ENCODE measurements at places on chromosomes 5 and 9.

DNA sequence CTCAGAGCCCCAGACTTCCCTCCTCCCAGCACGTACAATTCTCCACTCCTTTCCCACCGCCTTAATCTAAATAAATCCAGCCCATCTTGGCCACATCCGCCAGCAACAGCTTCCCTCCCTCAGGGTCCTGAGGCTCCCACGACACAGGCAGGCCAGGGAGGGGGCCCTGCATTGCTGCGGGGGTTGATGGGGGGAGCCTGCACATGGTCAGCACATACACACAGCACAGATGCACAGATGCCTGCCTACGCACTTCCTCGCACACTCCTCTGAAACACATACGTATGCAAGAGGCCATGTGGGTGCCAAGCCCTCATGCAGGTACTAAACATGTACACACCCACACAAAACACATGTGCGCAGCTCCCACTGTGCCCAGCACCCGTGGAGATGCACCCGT, 14.8 kb downstream of the PDGFRB start:
- DNase-seq = no peak

DNA sequence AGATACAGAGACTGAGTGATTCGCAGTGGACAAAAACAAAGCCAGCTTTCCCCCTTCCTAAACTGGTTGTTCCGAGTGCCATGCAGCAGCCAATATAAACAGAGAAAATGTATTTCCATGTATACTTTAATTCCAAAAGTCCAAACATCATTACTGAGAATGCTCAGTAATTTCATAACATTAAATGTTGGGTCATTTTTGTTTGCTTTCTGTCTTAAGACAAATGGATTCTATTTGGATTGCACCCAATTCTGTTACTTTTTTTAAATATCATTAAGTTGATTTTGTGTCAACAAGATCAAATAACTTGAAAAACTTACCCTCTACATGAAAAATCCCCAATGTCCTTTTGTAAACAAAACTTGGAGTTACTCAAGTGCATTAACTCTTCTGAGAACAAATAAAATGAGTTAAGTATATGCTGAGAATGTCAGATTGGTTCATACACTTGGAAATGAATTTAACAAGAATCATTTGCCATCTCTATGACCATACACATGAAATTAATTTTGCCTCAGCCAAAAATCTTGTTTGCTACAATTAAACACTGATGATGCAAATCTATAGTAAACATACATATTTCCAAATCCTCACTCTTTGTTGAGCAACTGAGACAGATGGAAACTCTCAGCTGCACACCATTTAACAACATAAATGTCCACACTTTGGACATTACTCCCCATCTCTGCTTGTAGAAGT, 19.4 kb downstream of the LURAP1L start:
- DNase-seq = no peak

GRCh38 chr5:72847439-72847838, 31.0 kb downstream of the TNPO1 start:
- DNase-seq = no peak

DNA sequence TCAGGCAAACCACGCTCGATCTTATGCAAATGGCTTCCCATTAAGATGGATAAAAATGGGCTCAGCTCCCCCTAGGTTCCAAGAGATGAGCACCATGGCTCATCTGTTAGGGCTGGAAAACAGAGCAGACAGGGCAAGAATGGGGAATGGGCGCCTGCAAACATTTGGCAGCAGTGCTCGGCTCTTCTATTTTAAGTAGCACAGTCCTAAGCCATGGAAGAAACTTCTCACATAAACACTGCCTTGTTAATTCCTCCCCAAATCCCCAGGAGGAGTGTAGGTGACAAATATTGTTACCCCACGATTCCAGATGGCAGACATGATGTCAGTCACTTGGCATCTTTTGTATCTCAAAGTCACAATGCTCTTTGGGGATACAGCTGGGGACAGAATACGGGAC, 221.8 kb downstream of the ICE1 start:
- DNase-seq = no peak

DNA sequence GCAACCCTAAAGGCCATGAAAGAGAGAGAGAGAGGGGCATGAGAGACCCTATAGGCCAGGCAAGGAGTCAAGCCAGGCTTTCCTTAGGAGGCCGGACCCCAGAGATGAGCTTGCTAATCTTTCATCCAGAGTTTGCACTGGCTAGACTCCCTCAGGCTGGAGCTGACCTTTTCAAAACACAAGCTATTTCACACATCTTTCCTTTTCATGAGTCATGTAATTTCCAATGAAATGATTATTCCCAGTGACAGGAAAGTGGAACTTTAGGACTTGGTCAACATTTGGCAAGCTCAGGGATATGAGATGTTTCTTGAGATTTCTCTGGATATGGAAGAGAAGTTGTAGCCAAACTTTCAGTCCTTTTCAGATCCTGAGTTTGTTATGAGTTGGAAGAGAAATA, 117.7 kb downstream of the TARS1 start:
- no peak for DNase-seq

DNA sequence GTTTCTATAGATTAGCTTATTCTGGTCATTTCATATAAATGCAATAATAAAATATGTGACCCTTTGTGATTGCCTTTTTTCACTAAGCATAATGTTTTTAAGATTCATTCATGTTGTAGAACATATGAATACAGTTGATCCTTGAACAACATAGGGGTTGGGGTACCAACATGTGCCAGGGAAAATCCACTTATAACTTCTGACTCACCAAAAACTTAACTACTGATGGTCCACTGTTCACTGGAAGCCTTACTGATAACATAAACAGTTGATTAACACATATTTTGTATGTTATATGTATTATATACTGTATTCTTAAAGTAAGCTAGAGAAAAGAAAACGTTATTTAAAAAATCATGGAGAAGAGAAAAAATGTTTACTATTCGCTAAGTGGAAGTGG, 12.1 kb downstream of the ARHGEF37 start:
- no peak for DNase-seq

DNA sequence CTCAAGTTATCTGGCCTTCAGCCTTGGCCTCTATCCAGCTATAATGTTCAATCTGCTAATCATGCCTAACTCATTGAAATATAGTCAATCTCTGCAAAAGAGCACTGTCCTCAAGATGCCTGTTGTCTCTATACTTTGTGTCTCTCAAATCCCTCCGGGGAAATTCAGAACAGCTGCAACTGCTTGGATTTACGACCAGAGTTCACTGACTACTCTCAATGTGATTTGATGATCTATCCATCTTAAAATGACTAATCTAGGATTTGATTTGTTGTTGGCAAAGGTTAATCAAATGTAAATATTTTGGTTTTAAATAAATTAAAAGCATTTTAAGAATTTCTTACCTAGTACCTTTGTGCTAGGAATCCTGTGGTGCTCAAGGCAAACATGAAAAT, 40.9 kb downstream of the SVEP1 start:
- no peak for DNase-seq

DNA sequence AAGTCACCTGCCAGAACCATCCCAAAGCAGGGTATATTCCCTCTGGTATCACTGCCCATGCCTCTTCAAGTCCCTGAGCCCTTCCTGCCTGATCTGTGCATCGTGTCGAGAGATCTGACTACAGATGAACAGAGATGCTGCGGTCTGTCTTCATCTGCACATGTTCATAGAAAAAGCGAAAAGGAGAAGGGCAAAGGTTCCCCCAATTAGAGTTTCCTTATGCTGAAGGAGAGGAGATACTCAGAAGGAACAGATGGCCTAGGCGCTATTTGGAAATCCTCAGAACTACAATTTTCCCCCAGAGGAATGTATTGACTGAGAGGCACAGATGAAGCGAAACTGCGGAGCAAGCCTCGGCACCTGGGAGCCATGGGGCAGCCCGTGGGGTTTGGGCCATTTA, 170.9 kb downstream of the SEC61B start:
- DNase-seq = no peak

DNA sequence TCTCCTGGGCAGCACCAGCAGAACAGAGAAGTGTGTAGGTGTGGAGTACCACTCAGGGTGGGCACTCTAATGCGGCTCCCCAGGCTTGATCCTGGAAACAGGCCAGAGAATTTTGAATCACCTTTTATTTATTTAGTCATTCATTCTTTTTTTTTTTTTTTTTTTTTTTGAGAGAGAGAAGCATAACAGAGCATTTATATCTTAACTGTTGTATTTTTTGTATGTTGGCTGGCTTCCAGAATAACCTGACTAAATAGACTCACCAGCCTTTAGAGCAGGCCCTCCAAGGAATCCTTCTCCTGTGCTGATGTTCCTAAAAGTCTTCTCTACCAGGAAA, 153.4 kb downstream of the PIK3R1 start:
- no peak for DNase-seq

- DNase-seq = peak; percentile 63
These were observed 58.8 kb downstream of the MTRR start for GRCh38 chr5:7927466-7928375.

DNA sequence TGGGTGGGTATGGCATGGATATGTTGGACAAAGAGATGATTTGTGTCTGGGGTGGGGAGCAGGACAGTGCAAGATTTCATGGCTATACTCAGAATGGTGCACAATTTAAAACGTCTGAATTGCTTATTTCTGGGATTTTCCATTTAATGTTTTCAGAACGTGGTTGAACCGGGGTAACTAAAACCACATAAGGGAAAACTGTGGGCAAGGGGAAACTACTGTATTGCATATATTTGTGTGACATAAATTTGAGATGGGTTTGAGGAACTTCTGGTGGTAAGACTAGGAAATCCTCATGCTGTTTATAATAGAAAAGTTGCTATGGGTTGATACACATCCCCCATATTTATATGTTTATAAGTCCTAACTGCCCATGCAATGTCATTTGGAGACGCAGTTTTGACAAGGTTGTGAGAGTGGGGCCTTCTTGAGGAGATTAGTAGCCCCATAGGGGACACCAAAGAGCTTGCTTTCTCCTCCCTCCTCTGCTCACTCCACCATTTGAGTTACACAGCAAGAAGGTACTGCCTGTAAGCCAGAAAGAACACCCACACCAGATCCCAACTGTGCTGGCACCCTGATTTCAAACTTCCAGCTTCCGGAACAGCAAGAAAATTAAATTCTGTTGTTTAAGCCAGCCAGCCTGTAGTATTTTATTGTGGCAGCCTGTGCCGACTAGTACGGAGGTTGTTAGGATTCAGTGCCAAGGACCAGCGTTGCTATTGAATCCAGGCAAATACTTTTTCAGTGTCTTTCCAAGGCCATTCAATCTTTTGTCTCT, 2118.9 kb downstream of the MAT2B start:
- DNase-seq = no peak

DNA sequence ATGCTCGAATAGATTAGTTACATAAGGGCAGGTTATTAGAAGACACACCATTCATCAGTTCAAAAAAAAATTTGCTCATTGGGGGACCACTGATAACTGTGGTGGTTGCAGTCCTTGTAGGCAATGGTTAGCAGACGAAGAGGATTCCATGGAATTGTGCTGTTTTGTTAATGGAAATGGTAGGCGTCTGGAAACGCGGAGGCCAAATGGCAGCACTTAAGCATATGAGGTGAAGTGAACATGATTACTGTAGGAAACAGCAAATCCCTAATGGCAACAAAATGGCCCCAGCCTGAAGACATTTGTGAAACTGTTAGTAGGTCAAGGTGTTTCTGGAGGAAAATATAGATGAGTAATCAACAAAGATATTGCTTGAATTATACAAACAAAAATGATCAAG, 535.4 kb upstream of the PTPRD start:
- no peak for DNase-seq

- no peak for DNase-seq
These were observed 8.8 kb downstream of the NEUROG1 start for GRCh38 chr5:135526924-135527323.

- DNase-seq = no peak
These were observed 218.7 kb downstream of the ARRDC3 start for GRCh38 chr5:91164424-91164823.

DNA sequence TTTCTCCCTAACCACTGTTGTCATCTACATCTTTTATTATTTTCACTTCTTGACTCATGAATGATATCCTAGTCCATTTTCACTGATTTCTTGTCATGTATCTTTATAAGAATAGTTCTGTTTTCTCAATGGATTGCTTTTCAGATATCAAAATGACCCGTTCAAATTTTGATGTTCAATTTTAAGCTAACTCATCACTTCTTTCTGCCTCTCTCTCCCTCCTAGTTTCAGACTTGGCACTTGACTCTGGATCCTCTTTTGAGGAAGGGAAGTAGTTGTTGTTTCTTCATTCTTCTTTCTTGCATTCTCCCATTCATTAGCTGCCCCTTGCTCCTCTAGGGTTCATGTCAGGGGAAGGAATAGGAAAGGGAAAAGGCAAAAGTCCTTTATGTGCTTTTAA, 23.7 kb downstream of the CSNK1G3 start:
- DNase-seq = no peak

DNA sequence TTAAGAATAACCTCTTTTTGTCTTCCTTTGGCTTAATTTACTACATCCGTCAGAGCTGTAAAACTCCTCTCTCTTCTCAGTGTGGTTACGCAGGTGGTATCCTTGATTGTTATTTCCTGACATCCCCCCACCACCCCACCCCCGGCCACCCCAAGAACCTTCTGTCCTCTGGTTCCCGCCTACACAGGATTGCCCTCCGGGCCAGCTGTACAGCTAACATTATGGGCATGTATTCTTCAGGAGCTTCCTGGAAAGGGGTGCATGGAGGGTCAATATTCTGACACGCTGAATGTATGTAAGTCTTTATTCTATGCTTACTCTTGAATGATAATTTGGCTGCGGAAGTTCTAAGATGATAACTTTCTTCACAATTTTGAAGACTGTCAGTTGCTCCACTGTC, 13.0 kb upstream of the ANP32B start:
- no peak for DNase-seq

DNA sequence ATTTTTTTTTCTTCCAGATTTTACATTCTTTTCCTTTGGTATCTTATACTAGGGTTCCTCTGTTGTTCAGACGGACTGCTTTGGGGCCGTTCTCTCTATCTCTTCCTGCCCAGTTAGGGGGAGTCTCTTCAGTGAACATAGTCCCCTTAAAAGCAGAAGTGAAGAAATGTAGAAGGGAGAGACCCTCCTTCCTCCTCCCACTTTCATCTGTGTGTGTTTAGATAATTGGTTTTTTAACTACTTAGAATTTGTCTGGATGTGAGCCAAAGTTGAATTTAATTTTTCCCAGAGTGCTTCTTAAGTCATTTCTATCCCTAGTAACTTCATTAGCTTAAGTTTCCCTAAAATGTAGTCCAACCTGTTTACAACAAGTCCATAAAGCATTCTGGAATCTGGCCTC, 167.5 kb downstream of the HACD4 start:
- no peak for DNase-seq

DNA sequence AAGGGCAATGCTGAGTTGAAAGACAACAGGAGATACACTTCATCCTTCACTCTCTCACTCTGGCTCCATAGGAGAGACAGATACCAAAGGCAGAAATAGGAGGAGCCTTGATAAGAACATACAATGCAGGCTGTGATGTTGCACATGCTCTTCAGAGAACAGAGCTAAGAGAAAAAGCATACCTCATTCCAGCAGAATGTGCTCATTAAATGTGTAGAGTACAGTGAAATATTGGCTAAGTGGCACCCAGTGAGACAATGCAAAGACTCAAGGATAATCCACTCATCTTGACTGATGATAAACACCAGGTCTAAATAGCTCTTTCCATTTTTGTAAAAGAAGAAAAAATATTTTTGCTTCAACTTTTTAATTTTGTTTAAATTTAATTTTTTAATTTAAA, 139.7 kb downstream of the OR2K2 start:
- DNase-seq = no peak
